T-cell (primary cell): ENCODE measurements at places on chromosomes 3 and 15.

DNA sequence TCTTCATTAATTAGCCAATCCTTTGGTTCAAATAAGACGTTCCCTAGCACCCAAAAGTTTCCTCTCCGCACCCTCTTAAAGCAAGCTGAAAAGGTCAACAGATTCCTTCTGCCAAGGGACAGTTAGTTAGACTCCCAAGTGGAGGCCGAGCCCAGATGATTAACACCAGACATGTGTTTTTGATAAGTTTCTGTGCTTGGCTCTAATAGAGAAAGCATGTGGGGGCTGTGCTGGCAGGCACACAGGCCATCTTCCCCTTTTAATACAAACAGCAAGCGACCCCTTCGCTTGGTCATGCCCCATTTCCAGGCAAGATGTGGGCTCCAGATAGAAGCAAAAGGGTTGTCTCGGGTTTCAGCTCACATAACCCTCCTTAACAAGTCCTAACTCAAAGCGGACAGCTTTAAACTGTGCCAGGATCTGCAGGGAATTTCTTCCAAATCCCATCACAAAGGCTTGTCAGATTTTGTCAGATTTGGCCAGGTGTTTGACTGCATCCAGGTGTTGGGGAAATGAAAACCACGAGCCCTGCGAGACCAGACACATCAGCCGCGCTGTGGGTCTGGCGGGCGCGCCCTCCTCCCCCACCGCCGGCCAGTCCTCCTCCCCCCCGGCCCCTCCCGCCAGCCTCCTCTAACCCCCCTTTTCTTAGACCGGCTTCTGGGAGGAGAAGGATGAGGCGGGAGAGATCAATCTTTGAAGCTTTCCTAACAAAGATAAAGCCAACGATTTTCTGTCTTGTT, 3.3 kb downstream of the HES1 start:
- no peak for DNase-seq

DNA sequence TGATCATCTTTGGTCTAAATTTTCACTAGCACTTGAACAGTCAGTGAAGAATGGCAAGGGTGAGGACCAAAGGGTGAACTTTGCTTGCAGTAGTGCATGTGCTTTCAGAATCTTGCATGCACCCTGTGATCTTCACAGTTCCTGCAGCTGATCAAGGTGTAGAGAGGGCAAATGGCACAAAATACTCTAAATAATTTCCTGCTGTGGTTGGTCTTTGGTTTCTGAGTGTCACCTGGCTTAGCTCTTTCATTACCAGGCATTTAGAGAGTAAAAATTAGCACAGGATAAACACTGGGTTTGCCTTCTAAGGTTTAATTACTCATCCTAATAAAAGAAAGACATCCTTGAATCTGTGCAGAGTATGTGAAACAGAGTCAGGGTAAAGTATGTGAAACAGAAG, 11.4 kb downstream of the TIPARP start:
- DNase-seq, result no peak

DNA sequence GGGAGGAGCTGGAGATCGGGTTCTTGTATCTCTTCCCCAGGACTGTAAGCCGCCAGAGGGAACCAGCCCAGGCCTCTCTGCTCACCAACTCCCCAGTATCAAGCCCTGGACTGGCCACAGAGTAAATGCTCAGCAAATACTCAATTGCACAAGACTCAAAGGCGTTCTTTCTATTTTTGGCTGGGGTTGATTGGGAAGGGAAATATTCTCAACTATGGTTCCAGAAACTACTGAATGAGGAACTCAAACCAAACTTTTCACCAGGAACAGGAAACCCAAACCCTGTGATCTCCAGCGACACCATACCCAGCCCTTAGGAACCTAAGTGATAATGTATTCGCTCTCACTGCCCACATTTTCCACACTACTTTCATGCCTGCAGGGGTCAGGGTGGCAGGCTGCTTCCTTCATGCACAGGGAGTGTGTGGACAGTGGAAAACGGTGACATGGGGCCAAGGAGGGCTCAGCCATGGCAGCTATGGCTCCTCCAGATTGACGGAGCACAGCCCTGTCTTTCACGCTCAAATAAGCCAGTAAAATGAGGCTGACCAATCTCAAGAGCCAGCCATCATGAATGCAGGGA, 124.7 kb upstream of the RAD18 start:
- no peak for DNase-seq

- DNase-seq, result peak; percentile 13
These were observed 375 bp downstream of the HEG1 start for GRCh38 chr3:125055331-125055912.

DNA sequence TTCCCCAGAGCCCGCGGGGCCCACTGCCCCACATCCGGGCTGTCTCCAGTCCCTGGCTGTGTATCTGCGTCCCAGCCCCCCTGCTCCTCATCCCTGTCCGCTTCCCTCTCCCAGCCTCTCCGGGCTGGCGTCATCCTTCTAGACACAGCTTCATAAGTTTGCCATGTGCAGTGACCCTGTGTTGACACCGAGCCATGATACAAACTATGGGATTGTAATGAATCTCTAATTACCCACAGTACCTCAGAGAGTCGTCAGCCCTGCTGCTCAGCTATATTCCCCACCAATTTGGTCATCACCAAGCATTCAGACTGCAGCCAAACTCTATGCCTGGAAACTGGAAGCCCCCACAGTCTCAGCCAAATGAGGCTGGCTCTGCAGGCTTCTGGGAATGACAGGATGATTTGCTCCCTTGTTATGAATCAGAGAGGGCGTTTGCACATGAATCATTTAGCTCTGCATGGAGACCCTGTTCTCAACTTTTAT, 466.1 kb upstream of the ATP11B start:
- no peak for DNase-seq

GRCh38 chr15:25062551-25063430, 108.0 kb downstream of the SNRPN start:
- no peak for DNase-seq

DNA sequence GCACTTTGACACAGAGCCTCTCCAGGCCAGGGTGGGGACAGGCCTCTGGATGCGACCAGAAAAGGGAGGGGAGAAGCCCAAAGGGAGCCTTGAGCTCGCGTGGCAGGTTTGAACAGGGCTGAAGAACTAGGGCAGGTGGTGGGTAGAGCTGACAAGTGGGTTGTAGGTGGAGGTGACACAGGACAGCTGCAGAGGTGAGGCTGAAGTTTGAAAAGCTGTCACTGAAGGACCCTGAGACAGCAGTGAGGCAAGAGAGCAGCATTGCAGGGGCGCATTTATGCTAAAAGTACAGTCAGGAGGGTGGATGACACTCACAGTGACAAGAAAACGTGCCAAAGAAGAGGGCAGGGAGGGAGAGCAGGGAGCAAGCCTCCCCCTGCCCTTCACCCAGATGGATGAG, 21.8 kb upstream of the EPB42 start:
- no peak for DNase-seq

- peak; percentile 8 for DNase-seq
These were observed 106.7 kb downstream of the GHSR start for GRCh38 chr3:172341482-172342059.

GRCh38 chr3:165225604-165226003, 29.4 kb upstream of the SLITRK3 start:
- DNase-seq, result no peak

GRCh38 chr3:133804896-133805295, 719 bp upstream of the SRPRB start:
- DNase-seq, result no peak

DNA sequence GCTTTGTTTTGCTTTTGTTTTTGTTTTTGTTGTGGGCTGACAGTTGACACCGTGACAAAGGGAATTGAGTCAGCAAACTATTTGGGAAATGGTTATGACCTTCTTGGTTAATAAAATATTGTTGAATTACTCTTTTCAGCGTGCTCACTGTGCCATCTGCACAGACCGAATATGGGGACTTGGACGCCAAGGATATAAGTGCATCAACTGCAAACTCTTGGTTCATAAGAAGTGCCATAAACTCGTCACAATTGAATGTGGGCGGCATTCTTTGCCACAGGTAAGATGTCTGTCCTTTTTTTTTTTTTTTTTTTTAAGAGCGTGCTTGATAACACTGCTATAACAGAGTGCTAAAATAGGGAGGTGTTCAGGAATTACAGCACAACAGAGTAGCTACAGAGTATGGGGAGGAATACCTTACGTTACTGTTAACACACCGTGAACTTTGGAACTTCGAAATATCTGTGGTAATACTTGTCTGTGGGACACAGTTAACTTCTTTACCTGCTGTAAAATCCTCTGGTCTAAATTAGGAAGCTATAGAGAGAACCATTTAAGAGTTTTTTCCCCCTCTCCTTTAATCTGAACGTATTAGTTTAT, 48.2 kb downstream of the PRKCI start:
- DNase-seq, result no peak

GRCh38 chr15:25890529-25890928, 27.4 kb upstream of the ATP10A start:
- no peak for DNase-seq

DNA sequence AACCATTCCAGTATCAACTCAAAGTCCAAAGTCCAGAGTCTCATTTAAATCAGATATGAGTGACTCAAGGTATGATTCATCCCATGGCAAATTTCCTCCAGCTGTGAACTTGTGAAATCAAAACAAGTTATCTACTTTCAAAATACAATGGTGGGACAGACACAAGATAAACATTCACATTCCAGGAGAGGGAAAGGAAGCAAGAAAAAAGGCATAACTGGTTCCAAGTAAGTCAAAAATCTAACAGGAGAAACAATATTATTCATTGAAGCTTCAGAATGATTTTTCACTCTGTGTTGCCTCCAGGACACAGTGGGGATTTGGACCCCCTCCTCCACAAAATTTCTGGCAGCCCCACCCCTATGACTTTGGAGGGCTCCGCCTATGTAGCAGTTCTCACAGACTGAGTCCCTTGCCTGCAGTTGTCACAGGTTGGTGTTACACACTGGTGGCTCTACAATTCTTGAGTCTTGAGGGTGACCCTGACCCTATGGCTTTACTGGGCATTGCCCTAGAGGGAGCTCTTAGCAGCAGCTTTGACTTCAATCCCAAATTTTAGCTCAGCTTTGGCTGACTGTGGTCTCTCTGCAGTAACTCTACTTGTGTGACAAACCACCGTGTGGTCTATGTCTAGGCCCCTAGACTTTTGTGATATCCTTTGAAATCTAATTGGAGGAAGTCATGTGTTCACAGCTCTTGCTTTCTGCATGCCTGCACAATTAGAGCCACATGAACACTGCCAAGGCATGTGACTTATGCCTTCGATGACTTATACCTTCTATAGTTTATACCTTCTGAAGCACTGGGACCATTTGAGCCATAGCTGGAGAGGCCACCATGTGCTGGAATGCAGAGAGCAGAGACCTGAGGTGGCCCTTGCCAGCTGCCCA, 644.2 kb downstream of the GRM7 start:
- no peak for DNase-seq

DNA sequence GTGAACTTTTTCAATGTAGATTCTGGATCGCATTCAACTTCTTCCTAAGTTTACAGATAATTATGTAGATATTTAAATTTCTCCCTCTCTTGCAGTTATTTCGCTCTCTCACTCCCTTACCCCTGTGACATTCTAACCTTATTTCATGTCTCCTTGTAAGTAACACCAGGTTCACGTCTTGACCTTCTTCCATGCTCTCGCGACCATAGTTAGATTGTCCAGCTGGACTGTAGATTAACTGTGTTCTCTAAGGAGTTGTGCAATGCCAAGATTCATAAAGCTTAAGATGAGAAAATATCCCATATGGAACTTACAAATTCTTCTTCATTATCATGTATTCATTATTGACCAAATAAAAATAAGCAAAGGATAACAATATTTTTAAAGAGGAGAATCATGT, 430.5 kb downstream of the GABRG3 start:
- DNase-seq, result no peak

- DNase-seq, result no peak
These were observed 89.9 kb downstream of the ASB7 start for GRCh38 chr15:100692246-100692645.

GRCh38 chr3:178969004-178969700, 102.5 kb downstream of the ZMAT3 start:
- no peak for DNase-seq

GRCh38 chr3:66856533-66856932, 141.6 kb upstream of the KBTBD8 start:
- DNase-seq, result no peak

DNA sequence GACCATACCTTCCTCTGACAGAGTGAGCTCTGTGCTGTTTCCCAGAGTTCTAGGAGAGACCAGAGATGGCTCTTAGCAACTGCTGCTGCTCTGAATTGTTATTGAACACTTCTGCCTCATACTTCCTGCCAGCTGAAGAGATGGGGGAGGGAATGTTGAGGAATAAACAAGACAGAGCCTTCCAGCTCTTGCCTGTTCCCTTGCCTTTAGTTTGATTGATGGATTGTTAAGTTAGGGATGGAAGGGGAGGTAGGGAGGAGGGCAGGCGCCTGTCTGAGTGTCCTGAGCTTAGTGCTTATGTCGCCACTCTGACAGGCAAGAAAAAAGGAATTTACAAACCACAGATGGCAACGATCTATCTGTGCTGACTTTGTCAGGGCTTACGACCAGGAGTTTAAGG, 42.8 kb downstream of the ZNF609 start:
- DNase-seq, result no peak

- DNase-seq, result no peak
These were observed 66.6 kb downstream of the LMLN start for GRCh38 chr3:198026620-198027019.

DNA sequence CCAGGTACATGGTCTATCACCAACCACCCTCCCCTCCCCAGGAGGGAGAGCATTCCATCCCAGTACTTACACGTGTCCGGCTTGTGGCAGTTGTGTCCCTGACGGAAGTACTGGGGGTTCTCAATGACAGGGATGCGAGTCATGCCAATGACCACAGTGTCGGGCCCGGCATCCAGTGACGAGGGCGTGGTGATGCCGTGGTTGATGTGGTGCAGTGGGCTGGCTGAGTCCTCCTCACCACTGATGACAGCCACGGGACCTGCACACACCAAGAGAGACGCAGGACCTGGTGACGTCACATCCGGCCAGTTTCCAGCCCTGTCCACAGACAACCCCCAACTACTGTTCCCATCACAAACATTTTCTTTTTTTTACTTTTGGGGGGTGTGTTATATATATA, 223.8 kb downstream of the NTRK3 start:
- DNase-seq, result no peak

GRCh38 chr3:195258449-195259153, 12.4 kb downstream of the XXYLT1 start:
- DNase-seq, result no peak

GRCh38 chr3:82790307-82791097, 1029.1 kb upstream of the GBE1 start:
- no peak for DNase-seq

GRCh38 chr3:62145086-62145757, 228.1 kb downstream of the FEZF2 start:
- no peak for DNase-seq

DNA sequence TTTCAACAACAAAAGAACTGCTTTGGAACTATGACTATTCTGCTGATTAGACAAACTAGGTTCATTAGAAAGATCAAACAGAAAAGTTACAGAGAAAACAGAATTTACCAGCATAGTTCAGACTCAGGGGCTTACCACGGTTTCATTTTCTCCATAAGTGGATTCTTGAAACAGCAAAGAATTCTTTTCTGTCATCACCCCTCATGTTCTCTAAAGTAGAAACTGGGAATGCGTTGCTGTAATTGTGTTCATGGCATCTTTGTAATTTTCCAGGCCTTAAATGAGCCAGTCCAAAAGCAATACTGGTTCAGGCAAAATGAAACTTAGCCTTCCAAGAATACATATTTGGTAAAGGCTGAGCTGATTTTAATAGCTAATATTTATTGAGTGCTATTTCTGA, 287.8 kb downstream of the CHL1 start:
- no peak for DNase-seq
